ENCODE measurements at places on chromosomes 3 and 15. TPM values are rescaled to one million over a fixed set of nuclear protein-coding genes. Genes with fewer than 3 reads are reported as not detected.
A peak's percentile ranks its signal among the peaks of the same experiment; 100 is the strongest.

The MAP2K1 gene
- total RNA-seq: 108 TPM

DNA sequence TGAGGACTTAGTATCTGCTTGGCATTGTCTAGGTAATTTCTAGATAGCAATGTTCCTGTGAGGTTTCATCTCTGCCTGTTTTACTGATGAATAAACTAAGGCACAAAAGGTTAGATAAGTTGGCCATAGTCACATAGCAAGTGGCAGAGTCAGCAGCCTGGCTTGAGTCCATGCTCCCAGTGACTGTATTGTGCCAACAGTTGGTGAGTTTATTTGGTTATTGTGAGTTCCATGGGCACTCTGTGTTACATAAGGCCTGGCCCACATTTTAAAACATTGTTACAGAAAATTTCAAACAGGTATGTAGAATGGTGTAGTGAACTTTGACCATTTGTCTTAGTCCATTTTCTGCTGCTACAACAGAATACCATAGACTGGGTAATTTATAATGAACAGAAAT is 15.2 kb downstream of the MCM2 start:
- peaks cover 3% of the 10 kb centered on the region for H3K4me1 ChIP-seq
- DNase-seq: no peak
- H3K27me3 ChIP-seq: no peaks in the 10 kb centered on the region
- H3K4me3 ChIP-seq: no peak overlapping the region
- no peak overlapping the region for H3K27ac ChIP-seq

The PLSCR2 gene
- total RNA-seq: not detected

DNA sequence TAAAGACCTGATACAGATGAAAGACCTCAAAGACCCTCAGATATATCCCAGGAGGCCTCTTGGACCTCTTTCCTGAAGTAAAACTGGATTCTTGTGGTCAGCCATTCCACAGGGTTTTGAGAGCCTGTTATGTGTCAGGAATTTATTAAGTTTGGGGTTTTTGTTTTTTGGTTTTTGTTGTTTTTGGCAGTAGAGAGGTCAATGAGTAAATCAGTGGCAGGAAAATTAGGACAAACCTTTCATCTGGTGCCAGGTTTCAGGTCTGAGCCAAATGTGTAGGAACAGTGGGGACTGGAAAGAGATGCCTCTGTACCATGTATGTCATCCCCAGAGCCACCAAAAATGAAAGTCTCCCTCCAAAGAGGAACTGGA is 520.4 kb upstream of the MDFIC2 start:
- H3K27me3 ChIP-seq: peaks cover 9% of the 10 kb centered on the region
- H3K36me3 ChIP-seq: no peaks in the 10 kb centered on the region
- no peaks in the 10 kb centered on the region for H3K4me1 ChIP-seq
- DNase-seq: no peak
- no peak overlapping the region for H3K4me3 ChIP-seq

The CHST2 gene
- 12.0 TPM for total RNA-seq

- peak overlapping the region; percentile 74 for H3K4me3 ChIP-seq
- H3K4me1 ChIP-seq: no peaks in the 10 kb centered on the region
- H3K27ac ChIP-seq: no peak overlapping the region
- peaks cover 3% of the 10 kb centered on the region for H3K27me3 ChIP-seq
Observed at GRCh38 chr15:68888419-68888818, 41.9 kb upstream of the SPESP1 start.

The RASGRP1 gene
- total RNA-seq: 42.7 TPM

The SLC24A1 gene
- 6.6 TPM for total RNA-seq

GRCh38 chr3:150528354-150528797 is 17.9 kb downstream of the SERP1 start:
- no peak overlapping the region for H3K4me3 ChIP-seq
- peaks cover 6% of the 10 kb centered on the region for H3K4me1 ChIP-seq
- no peak overlapping the region for H3K27ac ChIP-seq
- no peaks in the 10 kb centered on the region for H3K27me3 ChIP-seq
- H3K36me3 ChIP-seq: no peaks in the 10 kb centered on the region
- DNase-seq: no peak
